ENCODE measurements at places on chromosomes 7 and 10.

DNA sequence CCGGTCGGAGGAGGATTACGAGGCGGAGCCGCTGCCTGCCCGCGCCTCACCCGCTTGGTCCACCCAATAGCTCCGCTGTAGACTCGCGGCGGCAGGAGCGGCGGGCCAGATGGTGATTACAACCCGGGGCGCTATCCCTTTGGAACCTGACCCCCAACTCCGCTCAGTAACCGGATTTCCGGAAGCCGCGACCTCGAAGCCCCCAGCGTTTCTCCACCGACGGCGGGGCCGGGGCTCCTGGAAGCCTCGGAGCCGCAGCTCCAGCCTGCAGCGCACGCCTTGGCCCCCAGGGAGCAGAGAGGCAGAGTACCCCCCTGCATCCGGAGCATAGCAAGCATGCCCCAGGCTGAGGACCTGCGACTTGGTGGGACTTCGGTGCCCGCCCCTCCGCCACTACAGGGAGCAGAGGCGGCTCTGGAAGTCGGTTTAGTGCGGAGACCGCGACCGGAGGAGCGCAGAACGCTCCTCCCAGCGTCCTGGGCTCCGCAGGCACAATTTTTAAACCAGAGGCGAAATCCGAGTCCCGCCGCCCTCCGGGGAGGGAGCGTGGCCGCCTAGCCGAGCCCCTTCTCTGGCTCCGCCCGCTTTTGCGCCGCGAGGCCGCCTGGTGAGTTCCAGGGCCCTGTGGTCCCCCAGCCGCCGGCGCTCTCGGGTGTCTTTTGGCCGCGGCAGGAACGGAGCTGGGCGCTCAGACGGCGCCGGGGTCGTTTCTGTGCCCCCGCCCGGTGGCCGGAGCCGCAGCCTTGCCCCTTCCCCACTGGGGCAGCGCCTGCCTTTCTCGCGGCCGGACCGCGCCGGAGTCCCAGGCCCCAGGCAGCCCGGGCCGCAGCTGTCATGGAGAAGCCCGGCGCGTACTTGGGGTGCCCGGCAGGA is 28.2 kb upstream of the BMS1 start:
- peak; percentile 21 for DNase-seq

GRCh38 chr7:90568213-90568612 is 27.9 kb upstream of the CDK14 start:
- DNase-seq: no peak

- DNase-seq: no peak
Measured at GRCh38 chr7:92255308-92255707, 9.5 kb downstream of the ANKIB1 start.

DNA sequence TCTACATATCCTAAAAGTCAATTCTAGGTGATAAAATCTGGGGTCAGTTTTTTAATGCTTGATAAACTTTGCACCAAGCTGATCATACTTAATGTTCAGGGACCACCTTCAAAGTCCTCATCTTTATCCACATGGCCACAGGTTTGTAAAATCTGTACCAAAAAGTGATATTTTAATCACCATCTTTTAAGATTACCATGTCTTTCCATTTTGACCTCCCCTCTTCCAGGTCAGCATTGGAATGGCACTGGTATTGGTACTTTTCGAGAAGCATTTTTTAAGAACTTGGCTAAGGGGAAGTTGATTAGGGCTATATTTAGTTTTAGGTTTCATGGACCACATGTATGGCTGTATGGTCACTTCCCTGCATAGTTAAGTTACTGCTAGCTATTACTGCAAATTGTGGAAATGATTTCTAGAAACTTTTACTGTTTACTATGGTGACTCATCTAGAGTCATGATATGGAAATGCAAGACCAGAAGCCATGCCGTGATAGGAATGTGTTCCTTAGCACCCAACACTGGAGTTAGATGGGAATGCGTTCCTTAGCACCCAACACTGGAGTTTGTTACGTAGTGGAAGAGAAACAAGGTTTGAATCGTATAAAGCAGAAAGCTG is 50.8 kb upstream of the ABLIM1 start:
- no peak for DNase-seq

DNA sequence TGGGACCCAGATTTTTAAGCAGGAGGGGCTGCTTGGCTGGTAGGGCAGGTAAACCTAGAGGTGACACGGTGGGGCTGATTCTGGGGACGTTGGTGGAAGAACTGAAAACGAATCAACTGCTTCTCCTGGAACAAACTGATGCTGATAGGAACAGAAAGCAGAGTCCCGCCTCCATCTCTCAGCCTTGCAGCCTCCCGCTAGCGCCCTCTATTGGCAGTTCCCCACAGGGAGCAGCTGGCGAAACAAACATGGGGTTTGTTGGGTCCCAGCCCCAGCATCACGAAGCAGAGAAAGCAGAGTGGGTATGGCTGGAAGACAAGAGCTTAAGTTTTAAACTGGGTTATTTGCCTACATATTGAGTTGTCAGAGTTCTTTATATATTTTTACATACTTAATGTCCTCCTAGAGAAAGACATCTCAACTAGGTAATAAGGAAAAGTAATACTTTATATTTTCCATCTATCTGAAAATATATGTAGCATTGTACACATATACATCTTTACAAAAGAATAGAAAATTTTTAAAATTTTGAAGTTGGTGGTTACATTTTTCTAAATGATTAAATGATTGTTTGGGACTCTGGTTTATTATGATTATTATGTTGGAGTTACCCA is 42.3 kb upstream of the FOXI2 start:
- peak; percentile 58 for DNase-seq

DNA sequence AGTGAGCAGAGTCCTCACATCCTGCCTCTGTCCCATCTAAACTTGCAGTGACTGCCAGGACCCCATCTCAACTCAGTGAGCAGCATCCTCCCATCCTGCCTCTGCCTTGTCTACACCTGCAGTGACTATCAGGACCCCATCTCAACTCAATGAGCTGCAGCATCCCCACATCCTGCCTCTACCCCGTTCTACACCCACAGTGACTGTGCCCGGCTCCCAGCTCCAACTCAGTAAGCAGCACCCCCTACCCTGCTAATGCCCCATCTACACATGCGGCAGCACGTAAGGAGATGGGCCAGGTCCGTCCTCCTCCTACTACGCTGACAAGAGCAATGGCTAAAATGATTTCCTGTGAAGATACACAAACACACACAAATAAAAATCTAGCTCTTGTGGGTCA is 65.5 kb downstream of the TNS3 start:
- DNase-seq: no peak

- no peak for DNase-seq
Measured at GRCh38 chr10:63539377-63539776, 18.2 kb downstream of the REEP3 start.

GRCh38 chr10:22503315-22504088 is 158.2 kb downstream of the SPAG6 start:
- DNase-seq: no peak

DNA sequence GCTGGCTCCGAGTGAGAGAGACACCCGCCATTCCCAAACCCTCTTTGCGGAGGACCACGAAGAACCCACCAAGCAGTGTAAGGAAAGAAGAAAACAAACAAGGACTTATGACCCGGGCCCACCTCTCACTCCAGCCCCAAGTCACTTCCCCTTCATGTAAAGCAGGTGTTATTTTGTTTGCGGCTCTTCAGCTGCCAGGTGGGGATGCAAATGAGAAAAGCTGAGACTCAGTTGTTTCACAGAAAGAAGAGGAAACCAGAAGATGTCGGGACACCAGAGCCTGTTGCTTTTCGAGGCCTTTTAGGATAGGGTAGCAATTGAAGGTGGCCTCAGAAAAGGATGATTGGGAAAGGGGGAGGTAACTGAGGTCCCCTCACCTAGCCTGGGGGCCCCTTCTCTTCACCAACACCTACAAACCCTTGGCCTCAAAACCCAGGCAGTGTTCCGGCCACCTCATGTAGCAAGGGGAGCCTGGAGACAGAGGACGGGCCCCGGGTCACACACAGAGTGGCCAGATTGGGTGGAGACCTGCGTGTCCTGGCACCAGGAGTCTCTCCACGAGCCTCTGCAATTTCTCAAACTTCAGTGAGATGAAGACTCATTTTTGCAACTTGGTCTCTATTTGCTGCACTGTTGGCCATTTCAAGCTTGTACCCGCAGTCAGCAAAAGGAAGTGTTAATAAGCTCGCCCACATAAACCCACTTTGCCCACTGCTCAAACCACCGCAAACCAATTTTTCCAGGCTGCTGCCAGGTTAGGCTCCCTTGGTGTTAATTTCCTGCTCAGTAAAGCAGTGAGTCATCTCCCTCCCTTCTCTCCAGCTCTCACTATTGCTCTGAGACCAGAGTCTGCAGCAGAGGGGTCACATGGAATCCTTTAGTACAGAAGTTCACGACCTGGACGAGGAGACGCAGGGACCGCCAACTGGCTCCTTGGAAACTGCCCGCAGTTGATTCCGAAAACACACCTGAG is 45.5 kb downstream of the AOC1 start:
- DNase-seq: peak; percentile 30

GRCh38 chr7:133484086-133484485 is 231.2 kb downstream of the EXOC4 start:
- DNase-seq: peak; percentile 47

DNA sequence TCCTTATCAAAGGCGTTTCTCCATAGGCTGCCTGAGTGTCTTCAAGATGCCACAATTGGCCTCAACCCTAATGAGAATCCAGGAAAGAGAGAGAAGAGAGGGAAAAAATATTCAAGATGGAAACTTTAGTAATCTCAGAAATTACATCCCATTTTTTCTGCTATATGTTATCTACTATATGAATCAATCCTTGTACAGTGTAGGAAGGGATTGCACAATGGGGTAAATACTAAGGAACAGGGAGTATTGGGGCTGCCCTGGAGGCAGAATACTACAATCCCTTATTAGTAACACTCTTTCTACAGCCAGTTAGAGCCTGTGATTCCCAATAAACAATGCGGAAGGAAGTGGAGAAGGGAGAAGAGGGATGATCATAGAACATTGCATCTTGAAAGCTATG is 27.9 kb downstream of the TFPI2 start:
- DNase-seq: no peak

GRCh38 chr10:88113232-88113631 is 249.8 kb downstream of the PTEN start:
- DNase-seq: no peak

DNA sequence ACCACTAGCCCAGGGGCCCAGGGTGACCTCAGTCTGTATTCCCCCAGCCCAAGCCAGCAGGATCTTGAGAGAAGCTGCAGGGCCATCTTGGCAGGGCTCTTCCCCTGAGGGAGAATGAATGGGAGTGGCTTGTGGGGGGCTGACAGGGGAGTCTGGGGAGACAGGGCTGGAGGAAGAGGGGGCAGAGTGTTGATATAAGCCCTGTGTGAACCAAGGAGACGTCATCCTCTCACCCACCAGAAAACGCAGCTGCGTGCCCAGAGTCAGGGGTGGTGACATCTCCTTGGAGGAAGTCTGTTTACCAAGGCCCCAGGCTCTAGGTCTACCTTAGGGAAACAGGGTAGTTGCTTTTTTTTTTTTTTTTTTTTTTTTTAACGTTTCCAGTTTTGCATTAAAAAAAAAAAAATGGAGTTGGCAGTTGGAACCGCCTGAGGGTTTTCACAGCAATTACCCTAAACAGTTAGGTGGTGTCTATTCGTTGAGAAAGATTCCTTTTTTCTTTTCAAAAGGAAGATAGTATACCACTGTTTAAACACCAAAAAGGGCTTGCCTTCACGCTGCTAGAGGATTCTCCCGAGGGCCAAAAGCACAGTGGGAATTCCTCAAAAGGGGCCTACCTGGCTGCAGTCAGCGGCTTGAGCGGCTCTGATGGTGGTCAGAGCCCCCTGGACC is 113.8 kb downstream of the PRPF18 start:
- no peak for DNase-seq

GRCh38 chr10:84606428-84606827 is 278.0 kb downstream of the CCSER2 start:
- no peak for DNase-seq

GRCh38 chr10:104119996-104120395 is 2.0 kb upstream of the SFR1 start:
- DNase-seq: no peak

- DNase-seq: no peak
Measured at GRCh38 chr7:24713039-24713793, 44.0 kb downstream of the GSDME start.

GRCh38 chr7:91941450-91941849 is 788 bp downstream of the AKAP9 start:
- DNase-seq: peak; percentile 47

GRCh38 chr7:137962875-137963507 is 38.9 kb downstream of the CREB3L2 start:
- no peak for DNase-seq

DNA sequence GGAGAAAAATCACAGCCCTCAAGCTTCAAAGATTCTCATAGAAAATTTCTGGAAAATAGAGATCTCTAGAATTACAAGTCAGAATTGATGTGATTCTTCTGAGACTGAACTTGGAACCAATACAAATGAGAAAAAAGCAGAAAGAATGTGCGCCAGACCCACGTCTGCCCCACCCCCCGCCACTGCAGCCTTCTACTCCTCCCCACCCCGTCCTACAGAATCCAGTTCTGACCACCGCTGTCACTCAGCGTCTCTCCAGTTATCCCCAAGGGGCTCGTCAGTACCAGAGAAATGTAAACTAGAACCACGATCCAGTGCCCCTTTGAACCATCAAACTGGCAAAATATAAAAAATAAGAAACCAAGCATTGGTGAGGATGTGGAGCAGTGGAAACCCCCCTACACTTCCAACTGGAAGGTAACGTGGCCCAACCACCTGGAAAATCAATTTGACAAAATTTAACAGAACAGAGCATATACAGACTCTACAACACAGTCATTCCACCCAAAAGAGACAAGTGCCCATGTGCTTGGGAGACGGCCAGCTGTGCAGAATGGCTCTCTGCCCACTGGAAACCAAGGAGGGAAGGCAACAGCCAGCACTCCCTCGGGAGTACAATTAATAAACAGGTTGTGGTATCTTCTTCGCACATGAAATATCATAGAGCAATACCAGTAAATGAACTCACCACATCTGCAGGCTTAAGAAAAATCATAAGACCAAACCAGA is 397.9 kb downstream of the TNS3 start:
- DNase-seq: no peak

GRCh38 chr7:70500261-70500660 is 631.7 kb upstream of the GALNT17 start:
- no peak for DNase-seq

- DNase-seq: no peak
Measured at GRCh38 chr7:2903682-2904162, 59.6 kb upstream of the GNA12 start.

DNA sequence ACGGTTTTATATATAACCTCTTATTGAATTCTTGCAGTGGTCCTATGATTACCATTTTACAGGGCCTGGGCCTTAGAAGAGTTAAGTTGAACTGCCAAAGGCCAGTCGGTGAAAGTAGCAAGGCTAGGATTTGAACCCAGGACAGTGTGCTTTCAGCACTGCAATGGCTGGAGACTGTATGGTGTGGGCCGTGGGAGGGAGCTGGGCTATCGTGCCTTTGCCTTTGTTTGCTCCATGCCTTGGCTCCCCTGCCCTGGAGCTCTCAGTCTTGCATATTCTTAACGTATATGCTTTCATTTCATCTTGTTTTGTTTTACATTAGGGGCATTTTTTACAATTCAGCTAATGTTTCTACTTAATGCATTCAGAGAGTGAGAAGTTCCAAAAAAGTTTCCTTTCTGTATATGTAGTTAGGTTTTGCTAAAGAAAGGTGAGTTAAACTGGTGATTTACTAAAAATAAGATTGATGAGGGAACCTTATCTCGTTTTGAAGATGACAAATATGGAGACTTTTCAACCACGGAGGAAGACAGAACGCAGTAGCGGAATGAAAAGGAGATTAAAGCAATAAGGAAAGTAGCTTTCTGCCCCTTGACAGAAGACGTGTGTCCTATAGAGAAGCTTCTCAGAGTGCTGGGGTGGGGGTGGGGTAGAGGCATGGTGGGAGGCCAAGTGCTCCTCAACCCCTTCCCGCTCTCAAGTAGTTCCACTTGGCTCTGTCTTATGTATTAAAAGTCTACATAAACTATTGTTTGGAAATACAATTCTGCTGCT is 82.5 kb downstream of the RTKN2 start:
- peak; percentile 69 for DNase-seq

GRCh38 chr7:109318136-109318535 is 748.5 kb downstream of the DNAJB9 start:
- no peak for DNase-seq

Data from stimulated activated CD4-positive, alpha-beta T cell treated with anti-CD3 and anti-CD28 coated beads, Interleukin-1b, Interleukin-23, amount 100 ng/mL, for 48 hours (primary cell).